ENCODE measurements at places on chromosomes 4 and X.

- DNase-seq: peak; percentile 43
These were observed 87.3 kb downstream of the CAMK2D start for GRCh38 chr4:113674251-113674650.

- no peak for DNase-seq
These were observed 10.9 kb downstream of the EVC start for GRCh38 chr4:5721923-5722322.

GRCh38 chr4:123743848-123744247, 347.3 kb downstream of the SPRY1 start:
- no peak for DNase-seq

- no peak for DNase-seq
These were observed 1510.3 kb upstream of the PCDH10 start for GRCh38 chr4:131638781-131639180.

DNA sequence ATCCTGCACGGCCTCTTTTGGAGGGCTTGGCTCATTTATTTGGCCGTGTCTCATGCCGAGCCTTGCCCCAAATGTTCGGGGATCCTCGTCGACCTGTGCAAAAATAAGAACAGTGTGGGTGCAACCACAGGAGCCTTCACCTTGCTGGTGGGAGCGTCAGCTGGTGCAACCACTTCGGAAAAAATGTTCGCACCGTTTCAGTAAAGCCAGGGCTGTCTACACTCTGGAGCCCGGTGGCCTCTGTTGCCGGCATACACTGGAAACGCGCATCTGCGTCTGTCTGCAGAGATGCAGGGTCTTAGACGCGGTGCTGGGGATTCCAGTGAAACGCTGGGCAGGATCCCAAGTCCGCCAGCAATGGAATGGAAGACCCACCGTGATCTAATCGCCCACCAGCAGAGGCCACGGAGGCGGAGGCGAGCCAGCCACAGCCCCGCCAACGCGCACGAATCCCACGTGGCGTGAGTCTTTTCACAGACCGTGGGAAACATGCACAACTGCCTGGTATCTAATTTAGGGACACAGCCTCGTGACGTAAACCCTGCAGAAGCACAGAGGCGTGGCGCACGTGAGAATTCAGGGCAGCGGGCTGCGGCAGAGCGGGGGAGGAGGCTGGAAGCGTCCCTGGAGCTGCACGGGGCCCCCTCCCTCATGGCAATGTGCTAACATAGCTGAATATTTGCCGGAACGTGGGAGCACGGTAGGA, 13.8 kb upstream of the MXD4 start:
- DNase-seq: no peak

DNA sequence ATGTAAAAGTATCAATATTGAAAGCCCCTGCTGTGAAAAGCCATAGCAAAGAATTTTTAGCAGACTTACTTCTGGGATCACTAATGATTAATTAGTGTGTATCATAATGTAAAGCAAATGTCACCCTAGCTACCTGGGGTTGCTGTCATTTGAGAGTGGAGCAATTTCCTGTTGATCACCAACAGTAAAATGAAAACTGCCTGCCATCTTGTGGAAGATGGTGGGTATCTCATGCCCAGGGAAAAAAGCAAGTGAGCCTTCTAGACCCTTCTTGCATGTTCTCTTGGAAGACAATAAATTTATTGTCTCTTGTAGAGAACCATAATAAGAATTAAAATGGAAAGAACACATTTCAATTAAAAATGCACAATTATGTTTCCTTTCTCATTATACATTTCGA, 360.2 kb downstream of the ZIC3 start:
- DNase-seq: no peak

DNA sequence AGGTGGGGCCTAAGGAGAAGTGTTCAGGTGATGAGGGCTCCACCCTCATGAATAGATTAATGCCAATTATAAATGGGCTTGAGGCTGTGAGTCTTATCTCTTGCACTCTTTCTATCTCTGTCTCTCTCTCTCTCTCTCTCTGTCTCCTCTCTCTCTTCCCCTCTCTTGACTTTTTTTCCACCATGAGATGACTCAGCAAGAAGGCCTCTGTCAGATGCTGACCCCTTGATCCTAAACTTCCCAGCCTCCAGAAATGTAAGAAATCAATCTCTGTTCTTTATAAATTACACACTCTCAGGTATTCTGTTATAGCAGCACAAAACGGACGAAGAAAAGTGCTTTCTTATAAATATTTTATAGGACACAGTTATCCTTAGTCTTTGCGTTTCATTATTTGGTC, 184.9 kb upstream of the PCDH7 start:
- no peak for DNase-seq

- no peak for DNase-seq
These were observed 527.7 kb downstream of the ANKRD50 start for GRCh38 chr4:124184792-124185191.

DNA sequence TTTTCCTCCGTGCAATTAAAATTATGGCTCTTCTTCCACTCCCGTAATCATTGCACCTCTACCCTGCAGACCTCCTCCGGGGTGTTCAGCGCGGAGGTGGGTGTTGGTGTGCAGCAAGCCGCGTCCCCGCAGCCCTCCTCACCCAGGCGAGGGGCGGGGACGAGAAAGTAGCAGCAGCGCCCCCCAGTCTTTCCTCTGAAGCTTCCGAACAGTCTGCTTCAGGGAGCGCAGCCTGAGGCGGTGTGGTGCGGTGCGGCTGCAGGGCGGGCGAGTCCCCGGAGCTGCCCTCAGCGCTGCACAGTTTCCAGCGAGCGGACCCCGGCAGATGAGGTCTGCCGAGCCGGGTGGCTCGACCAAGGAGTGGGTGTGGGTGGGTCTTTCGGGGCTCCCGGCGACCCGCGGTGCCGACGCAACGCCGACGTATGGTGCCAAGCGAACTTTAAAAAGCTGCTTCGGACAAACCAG, at the start of gene FRAS1:
FRAS1 (plus strand) TSS at position 189 of the 465 bp plus-strand sequence. CDS start 687 bp downstream, outside the sequence.
- DNase-seq: peak; percentile 10

- DNase-seq: no peak
These were observed 36.6 kb downstream of the SYTL4 start for GRCh38 chrX:100695302-100695701.

DNA sequence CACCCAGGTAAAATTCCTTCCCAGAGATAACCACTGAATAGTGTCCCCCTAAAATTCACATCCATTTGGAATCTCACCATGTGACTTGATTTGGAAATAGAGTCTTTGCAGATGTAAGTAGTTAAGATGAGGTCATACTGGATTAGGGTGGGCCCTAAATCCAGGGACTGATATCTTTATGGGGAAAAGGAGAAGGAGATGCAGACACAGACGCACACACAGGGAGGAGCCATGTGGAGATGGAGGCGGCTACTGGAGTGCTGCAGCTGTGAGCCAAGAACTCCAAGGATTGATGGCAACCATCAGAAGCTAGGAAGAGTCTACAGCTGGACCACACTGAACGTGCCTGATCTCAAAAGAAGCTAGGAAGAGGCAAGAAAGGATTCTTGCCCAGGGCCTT, 96.6 kb upstream of the SRD5A3 start:
- peak; percentile 3 for DNase-seq

GRCh38 chr4:96052827-96053226, 212.9 kb downstream of the PDHA2 start:
- DNase-seq: no peak

DNA sequence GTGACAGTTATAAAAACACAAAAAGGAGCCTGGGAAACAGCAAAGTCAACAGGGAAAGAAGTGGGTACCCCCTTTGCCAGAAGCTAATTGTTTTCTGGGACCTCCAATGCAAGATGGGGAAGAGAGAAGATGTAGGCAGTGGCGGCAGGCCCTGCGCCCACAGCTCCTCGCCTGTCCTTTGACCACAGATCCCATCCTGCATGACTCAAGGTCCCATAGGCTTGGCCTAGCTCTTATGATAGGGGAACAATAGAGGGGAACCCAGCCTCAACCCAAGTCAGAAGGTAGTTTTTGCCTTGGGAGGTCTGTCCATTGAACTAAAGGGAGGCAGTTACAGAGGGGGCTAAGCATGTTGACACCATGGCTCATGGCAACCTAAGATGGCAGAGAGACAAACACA, 14.2 kb downstream of the ZMYM3 start:
- DNase-seq: no peak

DNA sequence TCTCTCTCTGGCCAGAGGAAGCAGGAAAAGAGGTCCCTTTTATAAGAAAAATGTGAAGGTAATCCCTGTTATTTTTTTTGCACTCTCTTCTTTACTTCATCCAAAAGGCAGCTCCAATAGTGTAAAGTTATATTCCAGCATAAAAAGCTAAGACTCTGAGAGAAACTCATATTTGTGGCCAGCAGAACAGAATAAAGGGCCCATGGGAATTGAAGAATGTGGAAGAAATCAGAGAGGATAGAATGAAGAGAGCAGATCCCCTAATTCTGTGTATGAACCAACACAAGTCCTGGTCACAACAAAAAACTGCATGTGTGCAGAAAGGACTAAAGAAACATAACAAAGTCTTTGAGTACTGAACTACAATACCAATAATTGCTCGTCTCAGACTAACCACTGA, 22.3 kb downstream of the RPS6KA6 start:
- DNase-seq: peak; percentile 39

- DNase-seq: peak; percentile 59
These were observed 88.3 kb downstream of the AMELX start for GRCh38 chrX:11381464-11381863.

DNA sequence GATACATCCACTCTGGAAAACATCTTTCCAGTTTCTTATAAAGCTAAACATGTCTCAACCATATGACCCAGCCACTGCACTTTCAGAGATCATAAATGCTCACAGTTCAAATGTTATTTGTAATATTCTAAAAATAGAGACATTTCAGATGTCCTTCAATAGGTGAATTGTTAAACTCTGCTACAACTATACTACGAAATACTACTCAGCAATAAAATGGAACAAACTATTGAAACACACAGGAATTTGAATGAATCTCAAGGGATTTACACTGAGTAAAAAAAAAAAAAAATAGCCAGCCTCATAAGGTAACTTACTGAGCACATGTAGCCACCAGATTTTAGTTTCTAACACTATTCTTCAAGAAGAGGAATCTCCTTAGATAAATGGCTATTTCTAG, 253.9 kb downstream of the PCDH18 start:
- no peak for DNase-seq

Measured in AG10803 (cell line).